ENCODE measurements at places on chromosomes 12 and 14.

DNA sequence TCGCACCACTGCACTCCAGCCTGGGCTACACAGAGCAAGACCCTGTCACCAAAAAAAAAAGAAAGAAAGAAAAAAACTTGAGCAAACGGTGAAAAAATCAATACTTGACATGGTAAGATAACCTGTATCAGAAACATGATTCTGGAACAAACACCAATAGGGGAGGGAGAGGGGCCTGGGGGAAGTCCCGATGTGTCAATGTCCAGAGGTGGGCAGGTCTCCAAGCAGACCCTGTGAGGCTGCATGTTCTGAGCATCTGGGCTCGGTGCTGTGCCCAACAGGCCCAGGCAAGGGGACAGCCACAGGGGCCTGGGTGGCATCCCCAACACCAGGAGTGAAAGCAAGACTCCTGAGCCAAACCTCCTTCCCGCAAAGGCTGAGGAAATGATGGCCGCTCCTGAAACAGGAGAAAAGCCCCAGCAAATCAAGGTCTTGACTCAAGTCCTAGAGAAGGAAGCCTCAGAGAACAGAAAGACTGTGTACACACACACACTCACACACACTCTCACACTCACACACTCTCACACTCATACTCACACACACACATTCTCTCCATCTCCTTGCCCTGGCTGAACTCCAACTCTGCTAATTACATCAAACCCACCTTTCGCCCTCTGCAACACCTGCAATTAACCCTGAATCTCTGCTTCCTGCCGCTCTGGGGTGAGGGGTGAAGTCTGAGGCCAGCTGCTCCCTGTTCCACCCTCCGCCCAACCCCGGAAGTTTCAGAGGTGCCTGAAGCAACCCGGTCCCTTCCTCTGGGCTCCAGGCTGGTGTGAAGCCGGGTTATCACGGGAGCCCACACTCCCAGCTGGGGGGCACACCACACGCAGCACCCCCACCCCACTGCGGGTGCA lies 20.4 kb downstream of the CCDC88C start:
- no peak for DNase-seq

DNA sequence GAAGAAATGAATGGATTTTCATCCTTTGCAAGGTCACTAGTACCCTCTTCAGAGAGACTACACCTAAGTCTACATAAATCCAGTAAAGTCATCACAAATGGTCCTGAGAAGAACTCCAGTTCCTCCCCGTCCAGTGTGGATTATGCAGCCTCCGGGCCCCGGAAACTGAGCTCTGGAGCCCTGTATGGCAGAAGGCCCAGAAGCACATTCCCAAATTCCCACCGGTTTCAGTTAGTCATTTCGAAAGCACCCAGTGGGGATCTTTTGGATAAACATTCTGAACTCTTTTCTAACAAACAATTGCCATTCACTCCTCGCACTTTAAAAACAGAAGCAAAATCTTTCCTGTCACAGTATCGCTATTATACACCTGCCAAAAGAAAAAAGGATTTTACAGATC lies 40.8 kb downstream of the SPATA7 start:
- DNase-seq, result no peak

DNA sequence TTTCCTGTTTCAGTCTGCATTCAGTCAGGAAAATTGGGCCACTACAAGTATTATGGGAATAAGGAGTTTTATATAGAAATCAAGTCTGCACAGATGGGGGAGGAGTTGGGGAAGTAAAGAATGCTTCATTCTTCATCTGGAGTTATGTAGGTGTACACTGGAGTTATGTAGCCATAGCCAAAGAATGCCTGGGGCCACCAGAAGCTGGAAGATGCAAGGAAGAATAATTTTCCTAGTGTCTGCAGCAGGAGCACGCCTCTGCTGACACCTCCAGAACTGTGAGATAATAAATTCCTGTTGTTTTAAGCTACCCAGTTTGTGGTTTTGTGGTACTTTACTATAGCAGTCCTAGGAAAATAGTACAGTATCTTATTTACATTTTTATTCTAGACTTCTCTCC lies 333.4 kb downstream of the NELL2 start:
- no peak for DNase-seq

GRCh38 chr12:47754126-47754525 lies 4.6 kb downstream of the RAPGEF3 start:
- no peak for DNase-seq

GRCh38 chr12:5796171-5796958 lies 148.7 kb downstream of the ANO2 start:
- no peak for DNase-seq

GRCh38 chr12:27177706-27178105 lies 66.4 kb upstream of the STK38L start:
- DNase-seq, result no peak

DNA sequence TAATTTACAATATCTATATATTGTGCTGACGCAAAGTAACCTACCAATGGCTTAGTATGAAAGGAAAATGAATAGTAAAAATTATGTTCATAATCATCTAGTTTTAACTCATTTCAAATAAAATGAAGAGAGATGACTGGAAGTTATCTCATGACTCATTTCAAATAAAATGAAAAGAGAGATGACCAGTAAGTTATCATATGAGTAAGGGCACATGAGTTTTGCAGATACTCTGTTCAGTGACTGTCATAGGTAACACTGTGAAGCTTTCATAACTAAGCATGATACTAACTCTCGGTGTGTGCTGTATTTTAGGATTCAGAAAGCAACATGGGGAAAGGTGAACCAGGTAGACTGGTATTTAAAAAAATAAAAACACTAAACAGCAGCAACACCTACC lies 364.5 kb upstream of the DIO2 start:
- no peak for DNase-seq

DNA sequence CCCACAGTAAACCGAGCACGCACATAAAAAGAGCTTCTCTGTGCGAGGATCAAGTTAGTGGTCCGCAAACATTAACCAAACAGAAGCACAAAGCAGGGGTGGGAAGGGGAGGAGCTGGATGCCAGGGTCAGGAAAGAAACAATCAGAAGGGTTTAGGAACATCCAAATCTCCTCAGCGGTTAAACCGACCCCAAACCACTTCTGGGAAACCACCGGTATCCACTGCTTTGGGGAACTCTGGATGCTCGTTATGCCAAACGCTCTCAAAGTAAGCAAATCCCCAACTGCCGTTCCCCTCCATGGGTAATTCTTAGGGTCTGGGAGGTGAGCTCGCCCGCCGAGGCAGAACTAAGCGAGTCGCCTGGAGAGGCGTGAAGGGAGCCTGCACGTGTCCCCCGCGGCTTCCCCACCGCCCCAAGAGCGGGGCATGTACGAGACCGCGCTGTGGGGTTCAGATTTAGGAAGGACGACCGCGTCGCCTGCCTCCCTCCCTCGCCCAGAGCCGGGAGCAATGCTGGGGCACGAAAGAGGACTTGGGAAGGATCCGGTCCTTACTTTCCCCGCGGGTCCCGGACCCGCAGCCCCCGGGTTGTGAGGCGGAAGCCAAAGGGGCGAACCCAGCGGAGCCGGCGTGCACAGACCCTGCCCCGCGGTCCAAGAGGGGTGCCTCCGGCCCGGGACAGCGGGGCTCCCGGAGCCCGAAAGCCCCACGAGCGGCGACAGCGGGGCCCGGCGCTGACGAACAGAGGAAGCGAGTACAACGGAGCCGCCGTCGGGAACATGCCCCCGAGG lies 711 bp downstream of the SBNO1 start:
- DNase-seq, result no peak

GRCh38 chr14:104085032-104085888 lies at the start of gene ASPG:
TSS of gene ASPG (plus strand) at chr14:104085700. CDS start at chr14:104085771, 71 bp downstream.
- no peak for DNase-seq

GRCh38 chr12:14803830-14804160 lies 325 bp downstream of the C12orf60 start:
- no peak for DNase-seq

GRCh38 chr12:107025671-107026070 lies 38.7 kb upstream of the MTERF2 start:
- DNase-seq, result no peak

GRCh38 chr14:87879389-87879788 lies 113.6 kb downstream of the GALC start:
- DNase-seq, result no peak

GRCh38 chr12:177336-177979 lies 36.5 kb downstream of the SLC6A12 start:
- DNase-seq, result no peak

DNA sequence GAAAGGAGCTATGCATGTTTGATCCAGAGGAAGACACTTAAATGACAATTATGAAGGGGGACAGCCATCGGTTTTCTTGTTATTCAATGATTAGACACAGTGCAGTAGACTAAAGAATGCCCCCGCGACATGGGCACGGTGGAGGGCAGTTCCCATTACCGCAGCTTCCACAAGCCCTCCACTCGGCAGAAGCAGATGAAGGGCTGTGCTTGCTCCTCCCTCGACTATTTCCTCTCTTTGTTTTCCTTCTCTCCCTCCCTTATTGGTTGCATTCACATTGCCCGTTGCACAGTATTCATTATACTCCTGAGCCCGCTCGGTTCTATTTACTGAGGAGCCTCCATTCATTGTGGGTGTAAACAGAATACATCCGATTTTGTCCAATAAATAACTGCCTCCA lies 138.8 kb upstream of the RASSF8 start:
- DNase-seq, result no peak

- no peak for DNase-seq
These were observed 492.2 kb downstream of the APAF1 start for GRCh38 chr12:99137124-99137855.

DNA sequence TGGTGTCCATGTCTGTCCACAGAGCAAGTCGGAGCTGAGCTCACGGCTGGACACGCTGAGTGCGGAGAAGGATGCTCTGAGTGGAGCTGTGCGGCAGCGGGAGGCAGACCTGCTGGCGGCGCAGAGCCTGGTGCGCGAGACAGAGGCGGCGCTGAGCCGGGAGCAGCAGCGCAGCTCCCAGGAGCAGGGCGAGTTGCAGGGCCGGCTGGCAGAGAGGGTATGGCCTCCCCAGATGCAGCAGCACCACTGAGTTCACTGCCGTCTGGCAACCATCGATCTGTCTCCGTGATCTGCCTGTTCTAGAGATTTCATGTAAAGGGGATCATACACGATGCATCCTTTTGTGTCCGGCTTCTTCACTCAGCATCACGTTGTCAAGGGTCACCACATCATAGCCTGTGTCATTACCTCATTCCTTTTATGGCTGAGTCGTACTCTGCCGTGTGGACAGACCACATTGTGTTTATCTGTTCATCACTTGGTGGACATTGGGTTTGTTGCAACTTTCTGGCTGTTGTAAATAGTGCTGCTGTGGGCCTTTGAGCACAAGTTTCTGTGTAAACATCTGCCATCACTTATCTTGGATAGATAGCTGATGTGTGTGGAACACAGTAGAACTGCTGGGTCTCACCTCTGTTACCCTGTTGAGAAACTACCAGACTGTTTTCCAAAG lies 21.9 kb downstream of the HIP1R start:
- no peak for DNase-seq

DNA sequence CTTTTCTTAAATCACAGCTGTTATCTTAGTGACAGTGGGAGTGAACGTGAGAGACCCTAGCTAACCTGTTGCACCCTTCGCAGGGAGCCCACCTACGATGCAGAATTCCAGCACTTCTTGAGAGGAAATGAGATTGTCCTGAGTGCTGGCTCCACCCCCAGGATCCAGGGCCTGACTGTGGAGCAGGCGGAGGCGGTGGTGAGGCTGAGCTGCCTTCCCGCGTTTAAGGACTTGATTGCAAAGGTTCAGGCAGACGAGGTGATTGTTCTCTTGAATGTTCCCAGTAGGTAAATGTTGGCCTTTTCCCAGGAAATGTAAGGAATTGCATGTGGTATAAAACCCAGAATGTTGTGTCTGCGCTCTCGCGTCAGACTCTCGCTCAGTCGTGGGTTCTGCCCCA lies 46.7 kb downstream of the HSP90AA1 start:
- no peak for DNase-seq

DNA sequence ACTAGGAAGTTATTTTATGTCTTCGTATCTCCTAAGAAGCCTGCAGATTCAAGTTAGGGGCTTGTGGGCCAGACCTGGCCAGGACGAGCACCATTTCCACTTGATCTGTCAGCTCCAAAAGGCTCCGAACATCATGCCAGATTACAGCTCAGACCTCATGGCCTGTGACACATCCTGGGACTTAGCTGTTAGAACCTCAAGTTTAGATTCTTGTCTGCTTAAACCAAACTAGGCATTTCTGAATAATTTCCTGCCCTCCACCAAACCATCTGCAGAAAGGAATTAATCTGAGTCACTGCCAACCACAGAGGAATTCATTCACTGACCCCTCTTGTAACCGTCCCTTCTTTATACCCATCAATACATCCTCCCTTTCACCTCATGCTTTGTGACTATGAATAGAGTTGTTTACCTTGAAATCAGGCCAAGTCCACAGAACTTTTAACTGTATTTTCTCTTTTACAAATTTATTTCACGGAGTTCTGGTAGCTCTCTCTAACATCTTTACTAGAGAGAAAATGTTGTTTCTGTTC lies 120.3 kb downstream of the FBXL14 start:
- no peak for DNase-seq

DNA sequence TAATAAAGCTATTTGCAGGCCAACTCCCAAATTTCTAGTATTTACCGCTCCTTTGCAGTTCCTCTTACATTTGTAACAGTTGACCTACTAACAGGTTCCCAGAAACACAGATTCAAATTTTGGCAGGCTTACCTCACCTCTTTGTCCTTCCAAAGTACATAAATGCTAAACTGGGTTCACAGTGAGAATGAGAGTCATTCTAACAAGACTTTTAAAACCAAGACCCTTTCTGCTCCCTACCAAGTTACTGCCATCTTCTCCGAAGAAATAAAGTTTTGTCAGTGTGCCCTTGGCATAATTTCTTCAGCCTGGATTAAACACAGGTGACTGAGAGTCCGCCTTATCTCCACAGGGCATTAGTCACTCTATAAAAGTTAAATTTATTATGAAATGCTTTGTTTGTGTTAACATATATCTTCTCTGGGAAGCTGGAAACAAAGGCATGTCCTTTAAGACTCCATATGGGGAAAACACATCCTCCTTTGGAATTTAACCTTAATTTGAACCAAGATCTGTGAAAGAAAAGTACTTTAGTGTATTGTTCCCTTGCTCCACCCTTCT lies 28.2 kb downstream of the FOXA1 start:
- no peak for DNase-seq

DNA sequence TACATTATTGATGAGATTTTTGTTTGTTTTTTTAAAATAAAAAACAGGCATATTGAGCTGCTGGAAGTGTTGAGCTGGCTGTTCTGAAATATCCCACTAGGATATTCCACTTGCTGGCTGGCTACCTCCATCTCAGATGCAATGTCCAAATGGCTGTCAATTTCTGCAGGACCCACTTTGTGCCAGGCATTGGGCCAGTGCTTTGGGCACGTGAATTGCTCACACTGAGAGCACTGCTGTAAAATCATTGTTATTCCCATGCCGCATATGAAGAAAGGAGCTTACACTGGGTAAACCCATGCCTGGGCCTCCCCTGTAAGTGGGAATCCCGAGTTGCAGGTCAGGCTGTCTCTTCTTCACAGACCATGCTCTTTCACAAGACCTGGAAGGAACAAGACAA lies 56.7 kb downstream of the RGS6 start:
- no peak for DNase-seq

All from breast epithelium (tissue), 4 donors.